T-cell (primary cell): ENCODE measurements at places on chromosomes 6 and 20. TPM values are rescaled to one million over a fixed set of nuclear protein-coding genes. Genes with fewer than 3 reads are reported as not detected.
A peak's percentile ranks its signal among the peaks of the same experiment; 100 is the strongest.

Gene PSORS1C1
- total RNA-seq = not detected

DNA sequence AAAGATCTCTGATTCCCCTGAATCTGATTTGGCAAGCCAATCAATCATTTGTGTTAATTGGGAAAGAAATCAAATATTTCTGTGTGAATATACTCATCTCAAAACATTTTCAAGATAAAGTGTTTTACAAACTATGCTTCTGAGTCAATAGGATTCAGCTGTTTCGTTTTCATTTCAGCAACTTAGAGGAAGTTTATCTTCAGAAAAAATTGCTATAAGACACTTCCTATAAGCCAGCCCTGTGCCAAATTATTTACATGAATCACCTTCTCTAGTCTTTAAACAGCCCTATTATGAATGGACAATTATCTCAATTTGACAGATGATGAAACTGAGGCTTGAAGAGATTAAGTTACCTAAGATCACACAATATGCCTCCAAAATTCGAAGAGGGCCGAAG lies 10.9 kb downstream of the DEFB129 start:
- H3K36me3 ChIP-seq = no peaks in the 10 kb centered on the region
- H3K4me1 ChIP-seq = peaks cover 8% of the 10 kb centered on the region
- H3K27ac ChIP-seq = no peak overlapping the region
- H3K4me3 ChIP-seq = no peak overlapping the region
- no peak for DNase-seq
- no peaks in the 10 kb centered on the region for H3K27me3 ChIP-seq

DNA sequence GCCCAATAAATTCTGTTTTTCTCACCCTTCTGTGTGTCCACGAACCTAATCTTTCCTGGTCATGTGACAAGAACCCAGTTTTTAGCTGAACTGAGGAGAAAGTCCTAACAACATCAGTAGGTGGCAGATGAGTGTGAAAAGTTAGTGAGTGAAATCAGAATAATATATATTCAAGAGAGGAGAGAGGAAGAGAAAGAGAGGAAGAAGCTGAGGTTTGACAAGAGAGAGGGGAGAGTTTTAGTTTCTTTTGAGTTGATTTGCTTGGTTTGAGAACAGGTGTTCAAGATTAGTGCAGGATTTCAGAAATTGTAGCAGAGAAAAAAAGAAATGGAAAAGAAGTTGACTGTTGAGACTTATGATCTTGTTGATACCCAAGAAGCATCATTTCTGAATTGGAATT lies 930.5 kb upstream of the FLRT3 start:
- no peak for DNase-seq
- no peaks in the 10 kb centered on the region for H3K4me1 ChIP-seq
- H3K36me3 ChIP-seq = no peaks in the 10 kb centered on the region
- no peaks in the 10 kb centered on the region for H3K27me3 ChIP-seq
- no peak overlapping the region for H3K4me3 ChIP-seq

DNA sequence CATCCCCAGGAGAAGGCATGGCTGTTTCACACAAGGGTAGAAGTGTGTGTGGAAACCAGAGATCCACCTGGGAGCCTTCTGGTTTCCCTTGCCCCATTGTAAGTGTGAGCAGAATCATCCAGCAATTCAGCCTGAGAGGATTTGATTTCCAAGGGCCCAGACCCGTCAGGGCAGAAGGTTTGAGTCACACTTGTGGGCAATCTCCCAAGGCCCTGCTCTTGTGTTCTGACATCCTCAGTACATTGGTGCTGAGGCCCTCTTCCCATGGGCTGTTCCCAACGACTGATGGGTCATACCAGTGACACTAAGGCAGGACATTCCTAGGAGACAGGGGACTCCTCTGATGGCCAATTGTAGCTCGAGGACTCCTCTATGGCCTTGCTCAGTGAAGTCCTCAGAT lies 58.2 kb upstream of the POLR1H start:
- H3K27me3 ChIP-seq = no peaks in the 10 kb centered on the region
- DNase-seq = no peak
- no peak overlapping the region for H3K27ac ChIP-seq
- no peak overlapping the region for H3K4me3 ChIP-seq

DNA sequence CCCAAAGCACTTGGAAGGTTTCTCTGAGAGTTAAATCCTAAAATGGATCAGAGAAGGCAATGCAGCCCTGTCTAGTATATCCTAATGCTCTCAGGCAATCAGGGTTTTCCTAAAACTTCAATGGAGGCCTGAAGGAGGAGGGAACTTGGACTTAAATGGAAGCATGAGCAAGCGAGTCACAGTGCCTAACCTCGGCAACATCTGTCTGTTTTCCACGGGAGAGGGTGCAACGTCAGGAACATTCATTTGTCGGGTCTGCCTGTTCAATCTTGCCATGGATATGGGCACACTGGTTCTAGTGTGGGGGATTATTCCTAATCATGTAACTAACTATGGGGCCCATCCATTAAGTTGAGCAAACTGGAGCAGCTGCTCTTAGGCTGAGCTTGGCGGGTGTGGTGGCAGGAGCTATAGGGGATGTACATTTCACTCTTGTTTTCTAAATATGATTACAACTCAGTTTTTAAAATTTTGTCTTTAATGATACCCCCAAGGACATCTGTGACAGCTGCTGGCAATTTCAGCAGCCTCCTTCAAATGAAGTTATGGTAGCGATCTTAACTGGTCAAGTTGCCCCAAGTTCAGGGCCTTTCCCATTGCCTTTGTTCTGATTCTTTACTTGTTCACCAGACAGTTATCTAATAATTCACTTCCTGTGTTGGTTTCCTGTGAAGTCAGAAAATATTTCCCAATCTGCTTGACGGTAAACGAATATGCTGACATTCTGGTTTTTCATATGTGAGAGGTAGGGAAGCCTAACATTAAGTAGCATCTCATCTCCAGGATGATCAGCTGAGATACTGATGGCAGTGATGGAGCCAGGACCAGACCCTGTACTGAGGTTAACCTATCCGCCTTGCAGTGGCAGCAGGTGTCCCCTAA lies 21.6 kb downstream of the DSE start:
- H3K36me3 ChIP-seq = no peaks in the 10 kb centered on the region
- peak overlapping the region; percentile 78 for H3K27ac ChIP-seq
- H3K27me3 ChIP-seq = no peaks in the 10 kb centered on the region
- no peak for DNase-seq
- no peaks in the 10 kb centered on the region for H3K4me1 ChIP-seq

- no peak overlapping the region for H3K4me3 ChIP-seq
- H3K4me1 ChIP-seq = no peaks in the 10 kb centered on the region
- H3K27ac ChIP-seq = no peak overlapping the region
- no peaks in the 10 kb centered on the region for H3K27me3 ChIP-seq
- DNase-seq = no peak
These were observed 66.6 kb downstream of the EZR start for GRCh38 chr6:158752613-158753012.
